ENCODE measurements at places on chromosomes 6 and 20.

DNA sequence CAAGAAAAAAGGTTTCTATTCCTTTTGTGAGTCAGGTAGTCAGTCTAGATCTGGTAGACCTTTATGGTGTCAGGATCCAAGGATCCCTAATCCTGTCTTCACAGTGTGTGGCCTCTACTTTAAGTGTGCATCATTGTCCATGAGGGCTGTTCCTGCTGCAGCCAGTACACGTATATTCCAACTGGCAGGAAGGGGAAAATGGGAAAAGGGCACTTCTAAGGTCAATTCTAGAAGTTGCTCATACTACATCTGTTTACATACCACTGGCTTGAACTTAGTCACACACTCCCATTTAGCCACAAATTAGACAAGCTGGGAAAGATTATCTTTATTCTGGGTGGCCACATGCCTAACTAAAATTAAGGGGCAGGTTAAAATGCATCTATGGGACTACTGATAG is 9.7 kb upstream of the MMS22L start:
- no peak for DNase-seq
- H3K4me1 ChIP-seq, result peaks cover 8% of the 10 kb centered on the region
- peaks cover 43% of the 10 kb centered on the region for H3K27me3 ChIP-seq
- H3K36me3 ChIP-seq, result no peaks in the 10 kb centered on the region
- no peak overlapping the region for H3K4me3 ChIP-seq

DNA sequence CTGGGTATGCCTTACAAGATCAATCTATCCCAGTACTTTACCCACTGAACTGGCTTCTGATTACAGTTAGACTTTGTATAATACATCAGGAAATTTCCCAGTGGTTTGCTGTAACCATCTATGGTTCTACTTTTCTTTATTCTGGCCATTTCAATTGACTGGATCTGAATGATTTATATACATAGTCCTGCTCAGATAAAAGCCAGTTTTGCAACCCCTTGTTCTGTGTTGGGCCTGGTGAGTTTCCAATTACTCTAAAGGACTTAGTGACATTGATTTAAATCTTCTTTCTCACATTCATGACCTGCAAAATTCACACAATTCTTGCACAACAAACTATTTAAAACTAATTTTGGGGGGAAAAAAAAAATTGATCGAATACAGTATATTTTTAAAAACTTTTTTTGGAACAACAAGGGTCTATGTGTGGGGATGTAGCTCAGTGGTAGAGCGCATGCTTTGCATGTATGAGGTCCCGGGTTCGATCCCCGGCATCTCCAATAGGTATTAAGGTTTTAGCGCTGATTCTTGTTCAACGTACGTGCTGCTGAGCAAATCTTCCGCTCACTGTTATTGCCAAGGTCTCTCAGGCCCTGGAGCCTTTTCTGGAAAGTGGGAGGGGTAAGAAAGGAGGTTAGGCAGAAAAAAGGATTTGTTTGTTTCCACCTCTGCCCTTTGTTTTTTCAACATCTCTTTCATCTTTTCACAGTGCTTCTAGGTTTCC is 117.5 kb downstream of the GPX5 start:
- H3K36me3 ChIP-seq, result peaks cover 1% of the 10 kb centered on the region
- DNase-seq, result no peak
- H3K4me1 ChIP-seq, result peaks cover 2% of the 10 kb centered on the region
- H3K27me3 ChIP-seq, result peaks cover 68% of the 10 kb centered on the region
- H3K4me3 ChIP-seq, result no peak overlapping the region

- DNase-seq, result no peak
- H3K4me3 ChIP-seq, result no peak overlapping the region
- no peak overlapping the region for H3K27ac ChIP-seq
- no peaks in the 10 kb centered on the region for H3K27me3 ChIP-seq
- H3K4me1 ChIP-seq, result peaks cover 11% of the 10 kb centered on the region
Observed at GRCh38 chr6:20952699-20953474, 418.6 kb downstream of the CDKAL1 start.

GRCh38 chr6:24455061-24455460 is 34.3 kb downstream of the GPLD1 start:
- DNase-seq, result no peak
- no peak overlapping the region for H3K27ac ChIP-seq
- H3K27me3 ChIP-seq, result no peaks in the 10 kb centered on the region

GRCh38 chr6:151413372-151414145 is 22.2 kb upstream of the ZBTB2 start:
- peak; percentile 51 for DNase-seq
- H3K36me3 ChIP-seq, result peaks cover 15% of the 10 kb centered on the region
- H3K27me3 ChIP-seq, result no peaks in the 10 kb centered on the region
- peak overlapping the region; percentile 24 for H3K4me3 ChIP-seq
- H3K27ac ChIP-seq, result no peak overlapping the region
- peaks cover 21% of the 10 kb centered on the region for H3K4me1 ChIP-seq

GRCh38 chr6:79250107-79250514 is 15.6 kb upstream of the HMGN3 start:
- no peaks in the 10 kb centered on the region for H3K4me1 ChIP-seq
- no peak overlapping the region for H3K4me3 ChIP-seq
- no peaks in the 10 kb centered on the region for H3K27me3 ChIP-seq
- no peak overlapping the region for H3K27ac ChIP-seq

DNA sequence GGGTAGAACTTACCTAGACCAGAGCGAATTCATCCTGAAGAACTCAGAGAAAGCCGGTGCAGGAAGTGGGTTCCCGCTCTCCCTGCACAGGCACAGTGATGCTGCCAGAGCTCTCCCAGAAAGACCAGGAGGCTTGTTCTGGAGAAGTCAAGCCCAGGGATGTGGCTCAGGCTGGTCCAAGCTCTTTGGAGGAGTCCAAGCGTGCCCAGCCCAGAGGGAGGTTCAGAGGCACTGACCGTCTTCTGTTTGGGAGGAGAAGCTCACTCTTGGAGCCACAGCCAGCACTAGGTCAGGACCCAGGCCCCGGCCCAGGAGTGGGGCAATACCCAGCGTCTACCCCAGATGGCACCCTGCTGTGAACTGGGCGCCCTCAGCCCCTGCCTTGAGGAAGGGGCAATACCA is 1.5 kb upstream of the PMEPA1 start:
- H3K36me3 ChIP-seq, result peaks cover 22% of the 10 kb centered on the region
- H3K27ac ChIP-seq, result peak overlapping the region; percentile 83
- no peak for DNase-seq
- H3K4me3 ChIP-seq, result peak overlapping the region; percentile 87

DNA sequence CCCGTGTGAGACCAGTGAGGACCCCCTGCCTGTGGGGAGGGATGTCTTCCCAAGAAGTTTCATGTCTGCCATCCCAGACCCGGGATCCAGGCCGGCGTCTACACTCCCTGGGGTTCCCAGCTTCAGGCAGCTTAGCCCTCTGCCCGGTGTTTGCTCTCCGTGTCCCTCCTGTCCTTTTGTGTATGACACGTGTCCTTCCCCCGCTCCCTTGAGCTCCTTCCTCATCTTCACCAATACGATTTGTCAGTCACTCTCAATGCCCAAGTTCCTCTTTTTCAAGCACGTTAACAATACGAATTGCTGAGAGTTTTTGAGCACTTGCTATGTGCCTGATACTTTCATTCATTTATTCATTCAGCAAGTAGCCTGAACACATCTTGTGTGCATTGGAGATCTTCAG is 115.6 kb upstream of the PTPN1 start:
- no peak for DNase-seq
- H3K4me3 ChIP-seq, result no peak overlapping the region
- H3K27ac ChIP-seq, result no peak overlapping the region
- H3K36me3 ChIP-seq, result peaks cover 2% of the 10 kb centered on the region
- H3K4me1 ChIP-seq, result peaks cover 14% of the 10 kb centered on the region

DNA sequence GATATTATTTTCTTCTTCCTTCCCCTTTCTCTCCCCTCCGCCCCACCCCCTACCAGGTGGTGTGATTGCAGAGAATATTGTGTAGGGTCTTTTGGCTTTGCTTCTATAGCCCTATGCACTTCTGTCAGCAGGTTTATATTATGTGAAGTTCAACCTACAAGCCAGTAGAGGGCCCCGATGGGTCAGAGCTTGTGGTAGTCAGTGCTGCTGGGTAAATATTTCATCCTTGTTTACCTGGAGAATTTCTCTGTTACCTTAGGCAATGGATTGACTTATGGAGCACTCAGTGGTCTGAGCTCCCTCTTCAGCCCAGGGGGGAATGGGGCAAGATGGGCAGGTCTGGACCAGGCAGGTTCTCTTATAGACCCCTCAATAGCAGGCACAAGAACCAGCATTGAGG is 720.9 kb downstream of the GRIK2 start:
- H3K27ac ChIP-seq, result no peak overlapping the region
- H3K4me3 ChIP-seq, result no peak overlapping the region
- H3K4me1 ChIP-seq, result no peaks in the 10 kb centered on the region
- H3K27me3 ChIP-seq, result no peaks in the 10 kb centered on the region
- H3K36me3 ChIP-seq, result no peaks in the 10 kb centered on the region

DNA sequence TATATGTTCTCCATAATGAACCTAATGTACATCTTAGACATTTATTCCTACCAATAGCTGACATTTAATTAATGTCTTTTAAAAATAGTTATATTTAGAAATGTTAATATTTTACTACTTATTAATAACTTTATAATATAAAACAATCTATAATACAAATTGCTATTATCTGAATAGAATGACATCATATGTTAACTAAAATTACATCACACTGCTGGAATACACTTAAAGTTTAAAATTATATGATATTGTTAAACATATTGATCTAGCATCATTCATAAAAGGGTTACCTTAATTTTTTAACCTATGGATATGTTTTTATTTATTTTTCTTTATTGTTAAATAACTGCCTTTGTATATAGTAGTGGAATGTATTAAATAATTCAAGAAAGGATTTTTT is 660.2 kb upstream of the ADGRB3 start:
- H3K4me1 ChIP-seq, result no peaks in the 10 kb centered on the region
- no peak overlapping the region for H3K27ac ChIP-seq
- no peaks in the 10 kb centered on the region for H3K27me3 ChIP-seq
- H3K4me3 ChIP-seq, result no peak overlapping the region
- DNase-seq, result no peak

DNA sequence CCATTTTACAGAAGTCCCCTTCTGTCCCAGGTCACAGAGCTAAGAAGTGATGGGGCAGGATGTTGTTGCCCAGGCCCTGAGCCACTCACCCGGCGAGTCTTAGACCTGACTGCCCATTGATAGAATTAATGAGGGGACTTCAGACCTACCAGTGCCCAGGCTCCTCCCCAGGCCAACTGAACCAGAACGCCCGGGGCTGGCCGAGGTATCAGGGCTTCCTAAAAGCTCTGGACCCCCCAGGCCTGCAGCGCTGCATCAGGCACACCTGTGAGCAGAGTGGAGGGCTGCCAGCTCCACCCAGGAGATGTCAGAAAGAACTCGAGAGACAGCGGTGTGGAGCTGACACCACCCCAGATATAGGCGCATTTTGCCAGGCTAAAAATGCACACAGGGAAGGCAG is 3.5 kb downstream of the GPR31 start:
- peak overlapping the region; percentile 75 for H3K4me3 ChIP-seq
- H3K27ac ChIP-seq, result peak overlapping the region; percentile 77
- no peaks in the 10 kb centered on the region for H3K27me3 ChIP-seq
- no peak for DNase-seq

DNA sequence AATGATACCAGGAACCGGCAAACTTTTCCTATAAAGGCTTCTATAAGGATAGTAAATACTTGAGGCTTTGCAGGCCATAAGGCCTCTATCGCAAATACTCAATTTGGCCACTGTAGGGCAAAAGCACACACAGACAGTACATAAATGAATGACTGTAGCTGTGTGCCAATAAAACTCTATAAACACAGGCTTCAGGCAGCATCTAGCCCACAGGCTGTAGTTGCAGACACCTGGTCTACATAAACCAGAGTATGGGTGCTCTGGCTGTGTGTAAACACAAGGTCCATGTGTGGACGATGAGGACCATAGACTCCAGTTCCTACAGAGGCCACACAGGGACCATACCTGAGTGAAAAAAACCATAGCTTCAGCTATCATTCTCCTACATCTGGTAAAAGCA is 52.2 kb downstream of the ZMYND8 start:
- no peak overlapping the region for H3K27ac ChIP-seq
- no peak for DNase-seq
- peaks cover 11% of the 10 kb centered on the region for H3K4me1 ChIP-seq
- H3K36me3 ChIP-seq, result peaks cover 48% of the 10 kb centered on the region

- peaks cover 40% of the 10 kb centered on the region for H3K27me3 ChIP-seq
- no peak overlapping the region for H3K27ac ChIP-seq
- DNase-seq, result no peak
- peaks cover 11% of the 10 kb centered on the region for H3K4me1 ChIP-seq
- no peaks in the 10 kb centered on the region for H3K36me3 ChIP-seq
- H3K4me3 ChIP-seq, result no peak overlapping the region
Observed at GRCh38 chr20:46756419-46756818, 47.0 kb downstream of the SLC2A10 start.

DNA sequence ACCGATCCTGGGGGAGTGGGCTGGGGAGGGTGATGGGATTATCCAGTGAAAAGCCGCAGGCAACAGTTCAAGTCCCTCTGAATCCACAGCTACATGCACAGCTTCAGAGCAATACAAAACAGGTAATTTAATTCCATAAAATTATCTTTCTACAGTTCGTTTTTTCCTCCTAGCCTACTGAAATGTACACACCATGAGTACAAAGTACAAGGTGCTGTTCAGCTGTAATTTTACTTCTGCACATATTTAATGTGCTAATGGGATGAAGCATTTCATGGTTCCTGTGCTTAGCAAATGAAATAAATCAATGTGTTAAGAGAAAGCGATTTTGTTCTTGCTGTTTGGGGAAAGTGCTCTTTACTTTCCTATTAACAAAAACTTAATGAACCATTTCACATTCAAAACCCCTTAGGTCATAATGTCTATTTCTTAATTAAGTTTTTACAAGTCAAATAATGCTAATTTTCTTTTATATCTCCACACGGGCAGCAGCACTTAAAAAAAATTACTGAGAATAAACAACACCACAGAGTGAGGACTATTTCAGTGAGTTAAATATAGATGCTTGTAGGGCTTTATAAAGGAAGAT is 71.8 kb downstream of the INSM1 start:
- H3K4me3 ChIP-seq, result no peak overlapping the region
- H3K27me3 ChIP-seq, result no peaks in the 10 kb centered on the region
- no peak overlapping the region for H3K27ac ChIP-seq
- DNase-seq, result no peak
- H3K36me3 ChIP-seq, result peaks cover 12% of the 10 kb centered on the region

DNA sequence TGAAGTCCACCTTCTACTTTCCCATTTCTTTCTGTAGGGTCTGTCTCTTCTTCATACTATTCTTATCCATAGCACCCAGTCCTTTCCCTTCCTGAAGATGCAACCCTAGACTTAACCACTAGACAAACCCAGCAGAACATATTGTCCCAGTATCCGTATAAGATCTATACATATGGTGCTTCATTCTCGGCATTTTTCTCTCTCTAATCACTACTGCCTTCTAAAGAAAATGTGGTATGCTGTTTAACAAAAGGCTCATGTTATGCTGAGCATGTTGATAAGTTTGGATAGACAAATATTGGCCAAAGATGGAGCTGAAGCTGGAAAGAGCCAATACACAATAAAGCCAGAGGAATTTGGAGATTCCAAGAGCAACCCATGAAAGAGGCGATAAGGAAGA is 212.6 kb downstream of the MAFB start:
- H3K4me1 ChIP-seq, result no peaks in the 10 kb centered on the region
- H3K27ac ChIP-seq, result no peak overlapping the region
- no peak for DNase-seq
- peaks cover 12% of the 10 kb centered on the region for H3K27me3 ChIP-seq
- H3K4me3 ChIP-seq, result no peak overlapping the region
